Activated naive CD8-positive, alpha-beta T cell treated with anti-CD3 and anti-CD28 coated beads for 36 hours (primary cell): ENCODE measurements at places on chromosomes 3 and 15.

GRCh38 chr3:10353661-10354360, 32.9 kb upstream of the SEC13 start:
- no peaks in the 10 kb centered on the region for H3K36me3 ChIP-seq
- peaks cover 10% of the 10 kb centered on the region for H3K27me3 ChIP-seq
- no peak overlapping the region for H3K27ac ChIP-seq
- no peak for DNase-seq
- no peak overlapping the region for H3K4me3 ChIP-seq

DNA sequence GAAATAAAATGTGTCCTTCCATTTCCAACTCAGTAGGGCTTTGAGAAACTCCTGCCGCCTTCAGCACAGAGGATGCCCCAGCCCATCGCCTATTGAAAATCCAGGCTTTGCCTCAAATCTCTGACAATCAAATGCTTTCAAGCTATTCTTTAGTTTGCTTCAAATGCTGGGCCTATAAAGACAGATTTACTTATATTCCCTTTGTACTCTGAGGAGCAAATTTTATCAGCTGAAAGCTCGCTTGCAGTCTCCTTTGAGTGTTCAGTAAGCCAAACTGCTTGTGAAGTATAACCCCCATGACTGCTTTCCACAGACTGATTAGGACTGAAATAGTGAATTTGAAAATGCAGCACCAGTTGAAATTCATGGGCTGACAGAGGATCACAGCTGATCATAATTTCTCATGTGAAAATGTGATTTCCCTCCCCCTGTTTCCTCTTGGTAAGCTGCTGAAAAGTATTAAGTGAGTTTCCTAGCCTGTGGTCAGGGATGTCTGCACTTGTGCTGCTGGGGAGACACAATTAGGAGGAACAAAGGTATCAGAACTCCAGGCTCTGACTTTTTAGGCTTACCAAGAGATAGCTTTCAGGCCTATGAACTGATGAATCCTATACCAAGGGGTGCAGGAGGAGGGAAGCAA, 563.4 kb upstream of the TGFBR2 start:
- no peak for DNase-seq
- no peak overlapping the region for H3K27ac ChIP-seq
- H3K36me3 ChIP-seq = no peaks in the 10 kb centered on the region
- no peaks in the 10 kb centered on the region for H3K4me1 ChIP-seq
- no peak overlapping the region for H3K4me3 ChIP-seq

DNA sequence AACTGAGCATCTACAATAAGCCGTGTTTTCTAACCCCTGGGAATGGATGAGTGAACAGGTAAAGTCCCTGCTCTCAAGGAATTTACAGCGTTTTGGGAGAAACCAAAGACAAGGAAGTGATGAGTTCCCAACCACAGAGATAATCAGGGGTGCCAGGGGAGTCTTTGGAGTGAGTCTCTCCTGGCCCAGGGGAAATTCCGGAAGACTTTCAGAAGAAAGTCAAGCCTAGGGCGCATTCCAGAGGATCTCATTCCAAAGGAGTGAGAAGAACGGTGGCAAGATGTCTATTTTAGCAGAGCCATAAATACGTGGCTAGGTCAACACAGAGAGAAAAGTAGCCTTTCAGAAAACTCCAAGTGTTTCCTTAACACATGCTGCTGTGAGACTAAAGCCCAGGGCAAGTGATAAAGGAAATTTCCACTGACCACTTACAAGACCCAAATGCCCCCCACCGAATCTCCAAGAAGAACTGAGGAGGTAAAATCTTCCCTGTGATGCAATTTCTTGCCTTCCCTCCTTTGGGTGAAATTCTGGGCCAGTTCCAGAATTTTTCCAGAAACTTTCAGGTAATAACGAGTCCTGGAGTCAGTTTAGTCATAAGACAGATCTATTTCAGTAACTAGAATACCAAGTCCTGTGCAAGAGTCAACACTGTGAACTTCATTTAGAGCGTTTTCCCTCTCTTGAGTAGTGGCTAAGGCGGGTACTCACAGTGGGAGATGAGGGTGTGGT, 437.4 kb downstream of the NR2F2 start:
- no peaks in the 10 kb centered on the region for H3K27me3 ChIP-seq
- H3K4me1 ChIP-seq = no peaks in the 10 kb centered on the region
- no peak overlapping the region for H3K4me3 ChIP-seq
- H3K36me3 ChIP-seq = no peaks in the 10 kb centered on the region

DNA sequence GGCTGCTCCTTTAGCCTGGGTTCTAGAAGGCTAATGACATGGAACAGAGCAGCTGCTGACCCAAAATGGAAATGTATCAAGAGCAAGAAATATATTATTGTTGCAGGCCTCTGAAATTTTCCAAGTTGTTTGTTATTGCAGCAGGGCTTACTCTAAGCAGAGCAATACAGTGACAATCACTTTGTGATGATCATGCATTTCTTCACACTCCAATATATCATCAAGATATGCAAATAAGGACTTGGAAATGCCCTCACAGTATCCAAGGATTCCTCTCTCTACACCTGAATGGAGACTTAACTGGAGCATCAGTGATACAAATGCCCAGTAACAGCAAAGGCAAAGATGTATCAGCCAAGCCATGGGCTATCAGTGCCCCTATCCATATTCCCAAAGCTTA, 89.6 kb downstream of the PDZRN3 start:
- no peak overlapping the region for H3K4me3 ChIP-seq
- H3K27ac ChIP-seq = no peak overlapping the region
- no peaks in the 10 kb centered on the region for H3K36me3 ChIP-seq
- H3K27me3 ChIP-seq = peaks cover 4% of the 10 kb centered on the region

DNA sequence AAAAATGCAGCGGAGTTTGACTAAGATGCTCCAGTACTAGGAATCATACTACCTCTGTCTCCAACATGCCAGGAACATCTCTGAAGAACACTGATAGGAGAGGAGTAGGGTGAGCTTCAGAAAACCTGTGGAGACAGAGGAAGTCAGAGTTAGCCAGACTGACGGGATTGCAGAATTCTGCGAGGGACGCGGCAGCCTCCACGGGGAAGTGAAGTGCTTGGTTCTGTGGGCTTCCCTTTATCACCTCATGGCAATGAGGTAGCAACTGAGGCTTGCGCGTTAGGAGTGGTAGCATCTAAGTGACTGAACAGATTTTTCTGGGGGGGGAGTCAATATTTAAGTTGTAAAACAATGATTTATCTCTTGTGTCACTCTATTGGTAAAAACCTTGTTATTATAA, 226.3 kb downstream of the MCTP2 start:
- no peak overlapping the region for H3K4me3 ChIP-seq
- H3K36me3 ChIP-seq = peaks cover 19% of the 10 kb centered on the region
- no peak for DNase-seq
- H3K4me1 ChIP-seq = no peaks in the 10 kb centered on the region
- H3K27me3 ChIP-seq = no peaks in the 10 kb centered on the region
